ENCODE measurements at places on chromosomes 4 and X. TPM values are rescaled to one million over a fixed set of nuclear protein-coding genes. Genes with fewer than 3 reads are reported as not detected.

The SSX7 gene
- total RNA-seq: not detected

DNA sequence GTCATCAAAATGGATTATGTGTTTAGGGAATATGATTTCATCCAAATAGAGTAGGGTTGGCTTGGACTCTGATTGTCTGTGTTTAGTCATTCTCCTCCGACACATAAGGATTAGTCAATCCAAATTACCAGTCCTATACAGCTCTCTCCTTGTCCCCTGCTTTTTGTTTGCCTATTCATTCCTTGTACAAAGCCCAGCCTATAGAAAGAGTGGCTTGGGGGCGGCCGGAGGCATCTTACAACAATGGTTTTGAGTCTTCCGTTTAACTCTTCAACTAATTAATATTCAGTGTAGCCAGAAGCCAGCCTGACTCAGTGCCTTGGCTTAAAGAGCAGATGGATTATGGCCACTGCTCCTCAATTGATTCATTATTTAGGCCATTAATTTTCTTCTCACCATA lies 796.6 kb upstream of the POU3F4 start:
- no peaks in the 10 kb centered on the region for H3K4me1 ChIP-seq
- H3K27ac ChIP-seq: no peak overlapping the region
- H3K27me3 ChIP-seq: peaks cover 1% of the 10 kb centered on the region
- DNase-seq: no peak
- H3K4me3 ChIP-seq: no peak overlapping the region
- no peaks in the 10 kb centered on the region for H3K36me3 ChIP-seq

DNA sequence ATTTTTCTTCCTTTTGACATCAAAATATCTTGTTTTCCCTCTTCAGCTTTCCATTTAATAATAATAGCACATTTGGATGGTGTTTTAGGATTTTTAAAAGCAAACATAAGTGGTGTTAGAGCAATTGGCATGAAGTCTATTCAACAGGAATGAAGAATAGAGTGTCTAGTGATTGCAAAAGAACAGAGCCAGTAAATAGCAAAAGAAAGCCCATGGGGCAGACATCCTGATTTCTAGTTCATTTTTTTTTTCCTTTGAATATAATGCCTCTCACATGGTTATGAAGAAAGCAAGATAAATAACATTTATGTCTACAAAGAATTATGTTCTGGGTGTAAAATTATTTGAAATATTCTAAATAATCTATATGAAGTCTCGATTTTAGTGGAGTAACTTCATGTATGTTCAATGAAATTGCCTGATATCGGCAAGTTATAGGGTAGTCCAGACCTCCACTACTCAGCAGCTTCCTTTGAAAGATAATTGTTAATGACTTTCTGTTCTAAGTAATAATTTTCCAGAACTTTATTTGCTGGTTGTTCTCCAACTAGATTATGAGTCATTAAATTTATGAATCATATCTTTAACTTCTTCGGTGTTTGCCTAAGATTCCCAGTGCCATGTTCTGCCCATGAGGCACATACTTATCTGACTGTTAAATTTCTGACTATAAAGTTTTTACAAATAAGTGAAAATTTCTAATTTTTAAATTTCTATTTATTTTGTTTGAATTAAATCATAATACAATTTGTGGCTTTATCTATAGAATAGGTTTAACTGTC lies 587.9 kb downstream of the TLL1 start:
- no peak overlapping the region for H3K27ac ChIP-seq
- no peaks in the 10 kb centered on the region for H3K4me1 ChIP-seq
- H3K36me3 ChIP-seq: no peaks in the 10 kb centered on the region
- H3K27me3 ChIP-seq: no peaks in the 10 kb centered on the region
- no peak overlapping the region for H3K4me3 ChIP-seq
- DNase-seq: no peak

The SYP gene
- total RNA-seq: 15.9 TPM

DNA sequence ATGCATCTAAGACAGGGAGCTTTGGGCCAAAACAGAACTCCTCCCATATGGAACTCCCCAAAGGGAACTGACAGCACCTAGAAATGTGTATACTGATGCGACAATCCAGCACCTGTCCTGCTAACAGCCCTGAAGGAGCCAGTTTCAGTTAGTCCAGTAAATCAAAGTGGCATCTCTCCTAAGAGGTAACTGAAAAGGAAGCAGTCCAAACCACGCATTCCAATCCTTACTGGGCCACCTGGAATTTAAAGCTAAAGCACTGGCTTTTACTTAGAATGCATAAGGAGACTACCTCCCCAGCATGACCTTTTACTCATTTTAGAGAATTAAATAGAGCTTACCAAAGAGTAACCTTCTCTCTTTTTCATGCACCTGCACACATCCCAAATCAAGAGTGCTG lies 586.8 kb upstream of the PITX2 start:
- H3K4me3 ChIP-seq: no peak overlapping the region
- H3K27ac ChIP-seq: no peak overlapping the region
- no peaks in the 10 kb centered on the region for H3K36me3 ChIP-seq
- no peaks in the 10 kb centered on the region for H3K4me1 ChIP-seq

GRCh38 chr4:1027915-1028238 lies 16.5 kb downstream of the FGFRL1 start:
- H3K27ac ChIP-seq: no peak overlapping the region
- H3K4me1 ChIP-seq: no peaks in the 10 kb centered on the region
- no peak for DNase-seq
- peaks cover 3% of the 10 kb centered on the region for H3K36me3 ChIP-seq
- H3K27me3 ChIP-seq: no peaks in the 10 kb centered on the region

- peaks cover 12% of the 10 kb centered on the region for H3K4me1 ChIP-seq
- no peak for DNase-seq
- peak overlapping the region; percentile 92 for H3K27ac ChIP-seq
- no peaks in the 10 kb centered on the region for H3K27me3 ChIP-seq
- peaks cover 45% of the 10 kb centered on the region for H3K36me3 ChIP-seq
- H3K4me3 ChIP-seq: no peak overlapping the region
These were observed 23.4 kb downstream of the SEPTIN6 start for GRCh38 chrX:119669424-119670037.
